ENCODE measurements at places on chromosomes 13 and 19.

DNA sequence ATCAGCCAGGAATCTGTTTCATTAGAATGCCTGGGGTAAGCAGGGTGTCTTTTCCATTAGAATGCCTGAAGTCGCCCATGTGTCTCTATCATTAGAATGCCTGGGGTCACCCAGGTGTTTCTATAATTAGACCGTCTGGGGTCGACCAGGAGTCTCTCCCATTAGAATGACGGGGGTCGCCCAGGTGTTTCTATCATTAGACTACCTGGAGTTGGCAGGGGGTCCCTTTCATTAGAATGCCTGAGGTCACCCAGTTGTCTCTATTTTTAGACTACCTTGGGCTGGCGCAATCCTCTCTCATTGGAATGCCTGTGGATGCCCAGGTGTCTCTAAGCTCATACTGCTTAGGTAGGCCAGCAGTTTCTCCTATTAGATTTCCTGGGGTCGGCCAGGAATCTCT lies 1447.6 kb downstream of the UQCRFS1 start:
- no peak for DNase-seq

- DNase-seq: no peak
These were observed 11.7 kb downstream of the LCP1 start for GRCh38 chr13:46170268-46170667.

DNA sequence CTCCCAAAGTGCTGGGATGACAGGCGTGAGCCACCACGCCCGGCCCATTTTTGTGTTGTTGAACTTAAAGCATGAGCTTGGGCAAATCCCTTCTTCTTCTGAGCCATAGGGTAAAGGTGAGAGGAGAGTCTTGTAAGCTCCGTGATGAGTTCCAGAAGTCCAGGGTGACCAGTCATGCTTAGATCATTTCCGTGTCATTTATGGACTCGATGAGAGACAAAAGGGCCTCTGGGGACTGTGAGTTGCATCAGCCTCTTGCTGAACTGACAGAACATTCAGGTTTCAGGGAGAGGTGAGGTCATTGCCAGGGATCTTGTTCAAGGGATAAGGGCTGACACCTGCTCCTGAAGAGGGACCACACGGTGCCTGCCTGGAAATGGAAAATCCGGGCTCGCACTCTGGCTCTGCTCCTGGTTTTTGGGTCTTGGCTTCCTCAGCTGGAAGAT lies 53.6 kb downstream of the GADD45B start:
- no peak for DNase-seq

DNA sequence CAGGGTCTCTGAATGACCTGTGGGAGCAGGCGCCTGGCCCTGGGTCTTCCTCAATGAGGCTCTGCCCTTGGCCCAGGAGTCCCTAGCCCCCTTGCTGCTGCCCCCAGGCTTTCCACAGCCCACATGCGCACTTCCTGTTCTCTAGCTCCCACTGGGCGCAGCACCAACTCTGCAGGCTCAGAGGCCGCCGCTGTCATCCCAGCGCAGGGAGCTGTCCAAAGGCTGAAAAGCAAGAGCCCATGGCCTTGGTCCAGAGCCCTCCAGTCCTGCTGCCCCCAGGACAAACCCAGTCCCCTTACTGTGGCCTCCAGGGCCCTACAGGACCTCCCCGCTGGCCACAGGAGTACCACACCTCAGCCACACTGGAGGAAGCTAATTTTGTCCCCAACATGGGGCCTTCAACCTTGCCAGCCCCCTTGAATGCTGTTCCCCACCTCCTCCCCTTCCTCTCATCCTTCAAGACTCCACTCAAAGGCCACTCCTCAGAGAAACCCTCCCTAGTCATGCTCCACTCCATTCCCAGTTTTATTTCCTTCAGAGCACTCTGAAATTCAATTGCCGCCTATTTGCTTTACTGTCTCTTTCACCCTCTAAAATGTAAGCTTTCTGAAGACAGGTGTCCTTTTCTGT lies 8.0 kb upstream of the POU2F2 start:
- DNase-seq: no peak

- DNase-seq: no peak
These were observed 123.4 kb downstream of the POSTN start for GRCh38 chr13:37475151-37475550.

DNA sequence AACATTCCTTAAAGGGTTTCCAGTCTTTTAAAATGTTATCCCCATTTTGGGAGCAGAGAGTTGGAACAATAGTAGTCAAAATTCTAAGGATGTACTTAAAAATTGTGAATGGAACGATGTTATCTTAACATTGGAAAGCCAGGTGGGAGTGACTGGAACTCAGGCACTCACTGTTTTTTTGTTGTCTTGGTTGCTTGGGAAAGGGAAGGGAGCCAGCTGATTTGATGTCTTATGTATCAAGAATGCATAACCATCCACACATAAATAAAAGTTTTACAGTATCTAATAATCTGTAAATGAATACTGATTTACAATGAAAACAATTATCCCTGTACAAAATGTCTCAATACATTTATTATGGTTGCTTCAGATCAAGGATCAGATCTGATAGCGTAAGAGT lies 88.7 kb downstream of the SLC10A2 start:
- no peak for DNase-seq

DNA sequence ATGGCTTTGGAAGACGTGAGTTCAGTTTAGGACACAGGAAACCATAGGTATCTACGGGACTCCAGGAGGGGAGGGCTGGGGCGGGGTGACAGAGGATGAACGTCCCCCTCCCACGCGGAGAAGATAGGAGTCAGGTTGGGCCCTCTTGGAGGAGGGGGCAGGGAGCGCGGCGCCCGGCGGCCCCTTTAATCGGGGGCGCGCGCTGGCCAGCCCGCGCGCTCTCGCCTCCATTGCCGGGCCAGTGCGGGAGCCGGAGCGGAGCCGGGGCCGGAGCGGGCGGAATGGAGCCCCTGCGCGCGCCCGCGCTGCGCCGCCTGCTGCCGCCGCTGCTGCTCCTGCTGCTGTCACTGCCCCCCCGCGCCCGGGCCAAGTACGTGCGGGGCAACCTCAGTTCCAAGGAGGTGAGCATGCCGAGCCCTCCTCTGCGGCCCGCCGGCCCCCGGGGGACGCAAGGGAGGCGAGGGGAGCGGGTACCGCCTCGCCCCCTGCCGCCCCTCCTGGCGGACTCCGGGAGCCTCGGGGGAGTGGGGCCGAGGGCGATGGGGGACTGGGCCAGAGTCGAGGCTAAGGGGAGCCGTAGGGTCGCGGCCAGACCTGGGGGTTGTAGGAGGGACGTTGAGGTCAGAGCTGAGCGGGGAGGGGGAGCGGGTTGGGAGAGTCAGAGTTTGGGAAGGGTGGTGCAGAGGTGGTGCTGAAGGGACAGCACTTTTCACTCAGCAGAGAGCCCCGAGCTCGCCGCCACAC lies at the start of gene TMEM145:
Gene TMEM145, plus strand, starts transcription at position 214 of the 744 bp plus-strand sequence. Its CDS starts 68 bp downstream, at position 282.
- no peak for DNase-seq

GRCh38 chr13:114119196-114119595 lies 13.2 kb downstream of the RASA3 start:
- DNase-seq: no peak

GRCh38 chr13:49046519-49046918 lies 70.8 kb downstream of the FNDC3A start:
- DNase-seq: no peak

DNA sequence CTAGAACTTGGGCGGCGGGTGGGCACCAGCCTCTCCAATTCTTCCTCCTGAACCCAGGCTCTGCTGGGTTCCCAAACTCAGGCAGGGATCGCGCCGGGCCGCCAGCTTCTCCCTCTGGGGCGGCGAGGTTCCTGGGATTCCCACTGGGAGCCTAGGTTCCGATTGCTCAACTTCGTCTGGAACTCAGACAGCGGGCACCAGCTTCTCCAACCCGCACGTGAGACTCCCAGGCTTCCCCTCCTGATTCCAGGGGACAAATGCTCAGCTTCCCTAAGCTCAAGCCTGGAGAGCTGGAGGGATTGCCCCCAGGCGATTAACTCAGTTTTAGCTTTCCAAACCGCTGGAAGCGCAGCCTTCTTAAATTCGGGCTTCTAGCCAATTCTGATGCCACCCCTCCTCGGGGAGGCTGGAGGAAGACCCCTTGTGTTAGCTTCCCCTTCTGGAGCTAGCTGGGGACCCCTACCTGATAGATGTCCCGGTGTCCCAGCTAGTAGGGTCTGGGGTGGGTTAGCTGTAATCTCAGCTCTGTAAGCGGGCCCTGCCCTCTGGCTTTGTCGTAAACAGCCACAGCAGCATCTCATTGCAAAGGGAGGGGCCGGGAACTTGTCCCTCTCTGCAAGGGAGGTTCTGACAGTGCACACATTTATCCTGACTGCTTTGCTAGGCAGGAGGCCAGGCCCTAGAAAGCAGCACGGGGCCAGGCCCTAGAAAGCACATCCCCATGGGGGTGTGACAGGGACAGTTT lies 671 bp downstream of the MCOLN1 start:
- no peak for DNase-seq

- DNase-seq: no peak
These were observed 451.4 kb downstream of the ITGBL1 start for GRCh38 chr13:101903890-101904289.

GRCh38 chr19:14271840-14272239 lies 65.9 kb upstream of the ADGRL1 start:
- no peak for DNase-seq

DNA sequence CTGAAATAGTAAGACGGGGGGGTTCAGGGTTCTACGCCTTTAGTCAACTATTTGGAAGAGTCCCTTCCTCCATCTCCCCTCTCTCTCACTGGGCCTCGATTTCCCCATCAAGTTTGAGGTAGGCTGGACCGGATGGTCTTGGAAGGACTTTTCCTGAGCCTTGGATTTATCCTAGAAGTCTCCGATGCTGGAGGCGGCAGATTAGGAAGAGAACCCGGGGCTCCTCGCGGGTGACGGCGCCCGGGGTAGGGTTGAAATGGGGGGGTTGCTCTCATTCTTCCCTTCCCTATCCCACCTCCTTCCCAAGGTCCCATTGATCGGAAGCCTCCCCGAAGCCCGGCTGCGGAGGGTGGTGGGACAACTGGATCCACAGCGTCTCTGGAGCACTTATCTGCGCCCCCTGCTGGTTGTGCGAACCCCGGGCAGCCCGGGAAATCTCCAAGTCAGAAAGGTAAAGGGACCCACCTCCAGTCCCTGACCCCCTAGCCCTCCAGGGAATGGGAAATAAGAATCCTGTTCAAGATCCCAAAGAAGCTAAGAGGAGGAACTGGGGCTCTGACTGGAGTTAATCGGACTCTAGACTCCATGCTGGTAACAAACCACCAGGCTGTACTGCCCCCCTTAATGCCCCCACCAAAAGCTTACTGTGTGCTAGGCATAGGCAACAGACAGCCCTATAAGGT lies 781 bp downstream of the QPCTL start:
- DNase-seq: peak; percentile 59

GRCh38 chr13:67238277-67238859 lies 8.2 kb upstream of the PCDH9 start:
- no peak for DNase-seq

GRCh38 chr13:106990594-106990993 lies 422.7 kb upstream of the ARGLU1 start:
- DNase-seq: no peak

DNA sequence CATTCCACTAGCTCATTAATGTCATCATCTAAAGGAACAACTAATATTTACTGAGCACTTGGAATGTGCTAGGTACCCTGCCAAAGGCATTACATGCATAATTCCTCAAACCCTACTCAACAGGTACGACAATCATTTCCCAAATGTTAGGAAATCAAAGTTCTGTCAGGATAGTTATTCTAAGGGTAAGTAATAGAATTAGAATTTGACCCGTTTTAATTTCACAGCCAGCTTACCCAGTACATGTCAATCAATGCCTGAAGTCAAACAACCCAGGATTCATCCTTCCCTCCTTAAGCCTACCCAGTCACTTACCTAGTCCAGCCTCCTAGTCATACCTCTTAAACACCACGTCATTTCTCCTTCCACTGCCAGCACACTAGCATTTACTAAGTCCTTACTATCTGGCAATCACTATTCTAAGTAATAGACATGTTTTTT lies 2.4 kb downstream of the LNX2 start:
- DNase-seq: no peak

GRCh38 chr19:16889366-16889882 lies 625 bp downstream of the F2RL3 start:
- DNase-seq: no peak

- DNase-seq: no peak
These were observed 23.1 kb downstream of the TMED1 start for GRCh38 chr19:10812902-10813404.

DNA sequence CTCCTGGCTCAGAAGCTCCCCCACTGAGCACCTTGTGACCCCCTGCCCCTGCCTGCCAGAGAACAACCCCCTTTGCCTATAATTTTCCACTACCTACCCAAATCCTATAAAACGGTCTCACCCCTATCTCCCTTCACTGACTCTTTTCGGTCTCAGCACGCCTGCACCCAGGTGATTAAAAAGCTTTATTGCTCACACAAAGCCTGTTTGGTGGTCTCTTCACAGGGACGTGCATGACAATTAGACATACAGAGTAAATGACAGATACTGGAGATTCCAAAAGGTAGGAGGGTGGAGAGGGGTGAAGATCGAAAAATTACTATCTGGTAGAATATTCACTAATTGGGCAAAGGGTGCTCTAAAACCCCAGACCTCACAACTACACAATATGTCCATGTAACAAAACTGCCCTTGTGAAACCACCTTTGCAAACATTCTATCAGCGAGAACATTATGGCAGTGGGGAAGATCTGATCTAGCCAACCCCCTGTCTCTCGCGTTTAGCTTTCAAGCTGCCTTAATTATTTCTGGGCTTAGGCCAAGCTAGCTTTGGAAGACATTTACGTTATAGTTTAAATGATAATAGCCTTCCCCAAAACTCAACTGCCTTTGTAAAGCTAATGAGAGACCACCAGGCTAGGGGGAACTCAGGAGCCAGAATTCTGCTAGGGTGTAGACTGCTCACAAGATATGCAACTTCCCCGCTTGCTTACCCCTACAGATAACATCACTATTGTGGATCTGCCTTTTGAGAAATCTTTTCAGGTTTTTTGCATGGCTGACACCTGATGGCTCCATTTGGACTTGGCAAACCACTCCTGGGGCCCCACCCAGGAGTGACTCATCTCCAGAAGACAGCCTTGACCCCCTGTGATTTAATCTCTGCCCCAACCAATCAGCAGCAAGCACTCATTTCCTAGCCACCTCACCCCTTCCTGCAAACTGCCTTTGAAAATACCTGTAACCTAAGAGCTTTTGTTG lies 1534.0 kb upstream of the SPRY2 start:
- no peak for DNase-seq

- no peak for DNase-seq
These were observed 114.2 kb upstream of the UQCRFS1 start for GRCh38 chr19:29326849-29327840.

GRCh38 chr13:73129023-73129422 lies 70.2 kb downstream of the KLF5 start:
- DNase-seq: no peak

DNA sequence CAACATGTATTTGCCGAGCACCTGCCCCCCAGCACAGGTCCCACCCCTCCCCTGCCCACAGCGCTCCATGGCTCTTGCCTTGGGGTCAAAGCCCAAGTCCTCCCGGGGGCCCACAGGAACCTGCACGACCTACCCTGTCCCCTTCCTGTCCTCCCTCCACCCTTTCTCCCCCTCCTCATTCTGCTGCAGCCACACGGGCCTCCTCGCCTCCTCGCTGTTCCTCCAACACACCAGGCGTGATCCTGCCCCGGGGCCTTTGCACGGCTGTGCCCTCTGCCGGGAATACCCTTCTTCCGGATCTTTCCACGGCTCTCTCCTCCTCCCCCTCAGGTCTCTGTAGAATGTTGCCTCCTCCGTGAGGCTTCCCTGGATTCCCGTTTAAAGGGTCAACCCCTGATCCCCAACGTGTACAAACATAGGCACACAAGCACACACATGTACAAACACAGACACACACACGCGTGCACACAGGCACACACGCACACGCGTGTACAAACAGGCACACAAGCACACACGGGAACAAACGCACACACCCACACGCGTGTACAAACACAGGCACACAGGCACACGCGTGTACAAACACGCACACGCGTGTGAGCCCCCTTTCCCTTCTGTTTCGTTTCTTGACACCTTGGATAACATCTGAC lies 2.8 kb downstream of the MADCAM1 start:
- DNase-seq: no peak
